ENCODE measurements at places on chromosomes 6 and 20.

DNA sequence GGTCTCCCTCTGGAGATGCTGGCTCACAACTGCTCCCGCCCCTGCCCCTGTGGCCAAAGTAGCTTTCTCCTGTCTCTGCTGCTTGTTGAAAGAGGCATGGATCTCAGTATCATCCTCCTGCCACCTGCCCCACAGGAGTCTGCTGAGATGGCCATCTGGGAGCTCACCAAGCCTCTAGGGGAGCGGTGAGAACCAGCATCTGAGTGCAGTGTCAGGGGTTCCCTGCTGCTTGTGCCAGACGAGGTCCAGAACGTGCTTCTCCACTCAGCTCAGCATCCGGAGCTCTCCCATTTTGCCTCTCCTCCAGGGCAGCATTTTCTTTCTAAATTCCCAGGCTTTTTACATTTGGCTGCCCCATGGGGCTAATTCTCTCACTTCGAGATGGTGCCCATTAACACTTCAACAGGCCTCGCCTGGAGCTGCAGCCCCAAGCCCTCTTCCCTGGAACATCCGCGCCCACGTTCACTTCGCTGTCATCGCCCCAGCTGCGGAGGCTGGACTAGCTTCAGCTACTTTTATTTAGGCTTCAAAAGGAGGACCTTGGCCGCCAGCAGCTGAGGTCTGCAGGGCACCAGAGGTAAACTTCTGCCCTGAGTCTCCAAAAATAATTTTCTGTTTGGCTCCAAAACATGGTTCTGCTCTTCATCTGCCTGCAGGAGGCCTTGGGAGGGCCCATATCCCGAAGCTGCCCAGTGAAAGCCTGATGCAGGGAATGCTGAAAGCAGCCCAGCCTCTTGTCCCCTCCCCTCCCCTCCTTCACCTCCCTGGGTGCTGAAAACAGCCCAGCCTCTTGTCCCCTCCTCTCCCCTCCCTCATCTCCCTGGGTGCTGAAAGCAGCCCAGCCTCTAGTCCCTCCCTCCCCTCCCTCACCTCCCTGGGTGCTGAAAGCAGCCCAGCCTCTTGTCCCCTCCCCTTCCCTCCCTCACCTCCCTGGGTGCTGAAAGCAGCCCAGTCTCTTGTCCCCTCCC lies 25.2 kb upstream of the MLN start:
- no peak for DNase-seq

DNA sequence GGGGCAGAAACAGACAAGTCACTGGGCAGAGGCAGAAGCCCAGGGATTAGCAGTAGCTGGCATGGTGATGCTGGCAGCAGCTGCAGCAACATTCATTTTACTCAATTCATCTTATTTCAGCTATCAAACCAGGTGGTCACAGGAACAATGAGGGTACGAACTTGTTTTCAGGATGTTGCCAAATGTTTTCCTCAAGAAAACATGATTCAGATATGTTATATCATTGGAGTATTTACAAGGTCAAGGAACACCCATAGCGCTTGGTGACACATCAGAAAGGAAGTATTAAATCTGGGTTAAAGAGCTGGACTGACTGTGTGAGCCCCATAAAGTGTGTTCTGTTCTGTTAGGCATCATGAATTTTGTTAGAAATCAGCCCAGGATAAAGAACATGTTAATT lies 456.9 kb upstream of the ID4 start:
- no peak for DNase-seq

DNA sequence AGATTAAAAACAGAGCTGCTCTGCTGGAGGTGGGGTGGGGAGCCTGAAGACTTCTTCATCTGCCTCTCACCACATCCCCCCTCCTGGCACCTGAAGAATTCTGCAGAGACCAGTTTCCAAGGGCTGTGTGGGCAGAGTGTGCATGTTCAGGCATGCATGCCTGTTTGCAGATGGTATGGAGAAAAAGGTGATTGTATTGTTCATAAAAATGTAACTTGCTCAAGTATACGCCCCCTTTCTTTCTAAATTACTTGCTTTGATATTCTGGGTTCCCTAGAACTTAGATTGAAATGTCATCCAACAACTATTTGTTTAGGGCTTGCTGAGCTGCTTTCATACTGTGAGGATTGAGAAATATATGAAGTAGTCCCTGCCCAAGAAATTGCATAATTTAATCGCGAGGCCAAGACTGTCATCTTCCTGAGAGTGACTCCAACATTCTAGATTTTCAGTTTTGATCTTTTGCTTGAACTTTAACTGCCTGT lies 83.6 kb downstream of the LCA5 start:
- no peak for DNase-seq

DNA sequence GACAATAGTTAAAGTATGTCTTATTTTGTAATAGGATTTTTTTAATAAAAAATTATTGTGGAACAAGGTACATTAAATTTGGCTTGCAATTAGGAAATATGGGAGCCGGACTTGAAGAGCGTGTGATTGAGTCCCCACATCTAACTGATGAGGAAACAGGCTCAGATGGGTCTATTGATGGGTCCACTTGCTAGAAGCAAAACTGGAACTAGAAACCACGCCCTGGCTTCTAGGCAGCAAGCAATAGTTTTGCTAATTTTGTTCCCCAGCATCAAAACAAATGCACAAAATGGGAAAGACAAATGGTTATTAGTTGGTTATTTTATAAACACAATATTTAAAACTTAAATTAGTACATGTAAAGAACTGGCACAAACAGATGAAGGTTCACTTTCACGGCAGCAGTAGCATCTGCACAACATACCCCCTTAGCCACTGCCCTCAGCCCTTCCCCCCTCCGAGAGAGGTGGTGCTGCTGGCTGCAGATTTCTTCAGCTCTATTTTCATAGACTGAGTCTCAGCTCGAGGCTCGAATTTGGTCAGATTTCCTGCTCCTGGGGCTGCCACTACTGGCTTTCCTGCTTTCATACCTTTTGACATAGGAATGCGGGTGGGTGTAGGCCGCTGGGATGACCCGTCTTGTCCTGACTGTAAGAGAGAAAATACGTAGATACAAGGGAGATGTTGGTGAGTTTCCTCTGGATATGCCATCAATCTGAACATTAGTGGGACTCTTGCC lies 23.8 kb upstream of the TMEM30A start:
- DNase-seq: no peak

GRCh38 chr6:116411284-116411623 lies 40.5 kb downstream of the DSE start:
- no peak for DNase-seq

DNA sequence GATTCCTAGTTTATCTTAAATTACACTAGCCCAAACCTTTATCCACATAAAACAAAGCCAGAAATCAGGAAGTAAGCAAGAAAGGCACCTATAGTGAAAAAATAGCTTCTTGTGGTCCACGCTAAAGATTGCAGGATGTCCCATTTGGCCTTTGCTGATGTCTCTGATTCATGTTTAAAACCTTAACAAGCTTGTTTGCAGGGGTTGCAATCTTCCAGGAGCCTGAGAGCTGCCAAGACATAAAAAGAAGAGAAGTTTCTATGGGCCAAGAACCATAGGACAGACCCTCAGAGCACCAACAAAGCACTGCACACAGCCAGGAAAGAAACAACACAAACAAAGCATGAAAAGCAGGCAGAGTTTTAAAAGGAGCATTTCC lies 49.4 kb downstream of the ADAT2 start:
- no peak for DNase-seq

DNA sequence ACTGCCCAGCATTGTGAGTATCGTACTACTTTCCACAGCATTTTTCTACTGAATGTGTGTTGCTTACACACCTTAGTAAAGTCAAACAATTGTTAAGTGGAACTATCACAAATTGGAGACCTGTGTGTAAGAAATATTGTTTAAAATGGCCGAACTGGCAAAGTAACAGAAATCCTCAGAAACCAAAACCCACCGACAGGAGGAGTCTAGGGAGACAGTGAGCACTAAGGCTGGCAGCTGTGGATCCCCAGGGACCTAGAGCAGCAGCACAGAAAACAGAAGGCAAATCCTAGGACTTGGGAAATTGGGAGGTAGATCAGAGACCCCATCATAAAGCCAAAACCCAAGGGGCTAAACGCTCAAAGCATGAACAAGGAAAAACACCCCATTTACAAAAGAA lies 69.9 kb downstream of the SESN1 start:
- no peak for DNase-seq

DNA sequence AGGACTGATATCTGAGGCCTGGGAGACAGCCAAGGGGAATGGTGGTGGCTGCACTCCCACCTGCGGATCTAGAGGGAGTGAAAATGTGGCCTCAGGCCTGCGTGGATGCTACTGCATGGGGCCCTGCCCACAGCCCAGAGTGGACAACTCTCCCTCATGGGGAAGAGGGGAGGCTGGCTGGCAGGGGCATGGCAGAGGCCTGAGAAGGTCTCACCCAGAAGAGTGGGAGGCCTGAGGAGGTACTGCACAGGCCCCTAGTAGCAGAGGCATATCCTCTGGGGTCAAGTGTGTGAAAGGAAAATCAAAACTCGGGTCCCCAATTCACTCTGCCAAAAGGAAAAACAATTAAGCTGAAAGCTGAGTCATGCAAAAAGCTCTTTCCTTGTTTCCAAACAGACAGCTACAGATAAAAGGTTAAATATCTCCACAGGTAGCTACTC lies 158.2 kb downstream of the AKAP7 start:
- no peak for DNase-seq

DNA sequence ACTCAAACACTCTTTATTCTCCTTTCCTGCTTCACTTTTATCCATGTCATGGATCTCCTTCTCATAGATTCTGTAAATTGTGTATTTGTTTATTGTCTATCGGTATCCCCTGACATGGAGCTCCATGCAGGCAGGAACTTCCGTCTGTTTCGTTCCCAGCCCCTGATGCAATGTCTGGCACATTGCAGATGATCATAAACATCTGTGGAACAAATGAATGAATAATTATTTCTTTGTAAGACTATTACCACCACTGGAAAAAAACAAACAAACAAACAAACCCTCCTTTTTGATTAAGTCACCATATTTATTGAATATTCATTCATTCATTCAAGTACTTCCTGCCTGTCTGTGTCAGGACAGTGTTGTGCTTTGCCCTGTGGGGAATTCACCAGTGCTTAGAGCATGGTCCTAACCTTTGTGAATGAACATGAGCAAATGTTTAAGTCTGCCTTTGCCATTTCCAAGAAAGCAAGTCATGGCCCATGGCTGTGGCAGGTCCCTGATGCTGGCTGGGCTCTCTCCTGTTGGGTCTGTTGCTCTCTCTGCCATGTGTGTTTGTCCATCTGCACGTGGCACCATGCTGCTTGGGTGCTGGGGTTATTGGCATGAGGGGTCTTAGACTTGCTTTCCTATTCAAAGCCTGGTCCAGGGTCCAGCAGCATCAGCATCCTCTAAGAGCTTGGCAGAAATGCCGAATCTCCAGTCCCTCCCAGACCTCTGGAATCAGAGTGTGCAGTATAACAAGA lies 47.5 kb upstream of the NAA20 start:
- DNase-seq: no peak
